Kasumi-1 (cell line): ENCODE measurements at places on chromosomes 5 and 9.

GRCh38 chr9:128992995-128993394, 35.1 kb downstream of the SH3GLB2 start:
- DNase-seq = peak; percentile 14

DNA sequence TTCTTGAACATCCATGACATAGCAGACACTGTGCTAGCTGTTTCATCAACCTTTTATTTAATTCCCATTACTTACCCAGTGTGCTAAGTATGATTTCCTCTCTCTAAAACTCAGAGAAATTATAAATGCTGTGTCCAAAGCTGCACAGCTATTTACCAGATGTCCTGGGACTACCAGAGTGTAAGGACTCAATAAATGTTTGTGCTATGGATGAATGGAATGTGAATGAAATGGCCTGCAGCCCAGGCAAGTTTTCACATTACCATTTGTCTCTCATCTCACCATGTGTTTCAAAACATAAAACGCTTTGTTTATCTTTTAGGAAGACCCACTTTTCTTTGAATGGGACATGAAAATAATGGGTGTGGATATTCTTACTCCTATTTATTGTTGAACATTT, 96.2 kb downstream of the ARHGEF28 start:
- DNase-seq = no peak

GRCh38 chr9:135647884-135648283, 8.5 kb upstream of the GLT6D1 start:
- peak; percentile 0 for DNase-seq

- no peak for DNase-seq
Measured at GRCh38 chr9:118595719-118596305, 773.4 kb downstream of the BRINP1 start.

DNA sequence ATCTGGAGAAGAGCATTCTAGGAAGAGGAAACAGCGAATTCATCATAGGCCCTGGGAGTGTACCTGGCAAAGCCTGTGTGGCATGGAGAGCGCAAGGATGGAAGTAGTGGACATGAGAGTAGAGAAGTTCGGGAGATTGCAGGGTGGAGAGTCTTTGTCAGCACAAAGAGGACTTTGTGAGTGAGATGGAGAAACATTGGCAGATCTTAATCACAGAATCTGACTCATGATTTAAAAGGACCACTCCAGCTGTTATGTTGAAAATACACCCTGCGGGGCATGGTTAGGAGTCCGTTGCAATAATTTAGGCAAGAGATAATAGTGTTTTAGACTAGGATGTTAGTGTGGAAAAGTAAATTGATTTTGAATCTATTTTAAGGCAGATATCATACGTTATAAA, 116.9 kb downstream of the HACD4 start:
- no peak for DNase-seq

DNA sequence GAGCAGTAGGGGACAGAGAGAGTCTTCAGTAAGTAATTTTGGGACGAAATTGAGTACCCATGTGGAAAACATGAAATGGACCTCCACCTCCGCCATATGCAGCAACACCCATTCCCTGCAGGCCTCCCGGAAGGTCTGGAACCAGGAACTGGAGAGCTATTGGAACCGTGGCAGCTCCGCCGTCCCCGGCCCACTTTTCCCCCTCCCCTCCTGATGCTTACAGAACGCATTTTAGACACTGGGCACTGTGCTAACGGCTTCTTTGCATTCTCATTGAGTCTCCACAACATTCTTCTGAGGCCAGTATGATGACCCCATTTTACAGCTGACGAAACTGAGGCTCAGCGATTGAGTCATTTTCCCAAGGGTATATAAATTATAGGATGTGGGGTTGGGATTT, 20.4 kb upstream of the ZBTB43 start:
- no peak for DNase-seq

GRCh38 chr5:171647043-171647903, 138.3 kb upstream of the SMIM23 start:
- peak; percentile 91 for DNase-seq

DNA sequence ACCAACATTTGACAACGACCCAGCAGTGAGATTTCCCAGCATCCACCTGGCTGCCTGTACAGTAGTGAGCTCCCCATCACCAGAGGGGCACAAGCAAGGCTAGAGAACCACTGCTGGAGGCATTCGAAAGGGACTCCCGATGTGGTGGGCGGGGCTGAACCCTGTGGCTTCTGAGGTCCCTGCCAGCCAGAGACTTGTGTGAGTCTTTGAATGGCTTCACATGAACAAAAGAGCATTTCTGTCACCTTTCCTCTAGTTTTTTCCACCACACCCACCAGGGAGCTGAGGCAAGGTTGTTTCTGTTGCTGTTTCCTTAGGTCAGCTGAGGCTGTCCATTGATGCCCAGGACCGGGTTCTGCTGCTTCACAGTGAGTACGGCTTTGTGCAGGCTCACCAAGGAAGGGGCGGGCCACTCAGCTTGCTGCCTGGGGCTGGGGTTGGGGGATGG, 15.7 kb downstream of the RGS3 start:
- no peak for DNase-seq

- DNase-seq = no peak
Measured at GRCh38 chr9:98373609-98374008, 118.2 kb upstream of the TBC1D2 start.

DNA sequence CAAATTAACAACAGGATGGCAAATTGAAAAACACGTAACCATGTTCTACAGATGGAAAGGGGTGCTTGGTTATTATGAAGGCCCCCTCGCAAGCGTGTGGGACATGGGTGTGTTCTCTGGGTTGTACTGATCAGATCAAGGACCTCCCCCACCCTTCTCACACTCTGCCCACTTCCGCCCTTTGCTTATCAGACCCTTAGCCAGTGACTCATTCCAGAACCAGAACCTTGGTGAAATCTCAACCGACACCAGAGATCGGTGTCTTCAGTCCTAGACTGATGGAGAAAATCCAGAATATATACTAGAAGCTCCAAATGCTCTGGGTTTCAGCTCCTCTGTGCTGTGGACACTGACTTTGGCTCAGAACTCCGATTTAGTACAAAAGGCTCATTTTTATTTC, 64.9 kb downstream of the PTTG1 start:
- no peak for DNase-seq

DNA sequence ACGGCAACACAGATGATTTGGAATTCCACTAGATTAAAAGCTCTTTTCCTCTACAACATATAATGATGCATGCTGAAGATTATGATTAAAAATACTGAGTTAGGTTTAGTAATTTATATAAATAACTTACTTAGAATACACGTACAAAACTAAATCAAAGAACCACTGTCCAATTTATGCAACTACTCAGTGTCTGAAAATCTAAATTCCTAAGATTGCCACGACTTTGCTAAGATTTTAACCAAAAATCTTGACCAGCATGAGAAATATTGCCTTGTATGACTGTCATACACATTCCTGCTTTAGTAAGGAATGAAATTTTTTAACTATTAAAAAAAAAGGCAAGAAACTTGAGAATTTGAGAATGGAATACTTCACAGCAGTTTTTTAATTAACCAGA, 292.4 kb downstream of the ZNF608 start:
- DNase-seq = no peak

GRCh38 chr9:13758936-13759335, 479.4 kb upstream of the MPDZ start:
- no peak for DNase-seq

DNA sequence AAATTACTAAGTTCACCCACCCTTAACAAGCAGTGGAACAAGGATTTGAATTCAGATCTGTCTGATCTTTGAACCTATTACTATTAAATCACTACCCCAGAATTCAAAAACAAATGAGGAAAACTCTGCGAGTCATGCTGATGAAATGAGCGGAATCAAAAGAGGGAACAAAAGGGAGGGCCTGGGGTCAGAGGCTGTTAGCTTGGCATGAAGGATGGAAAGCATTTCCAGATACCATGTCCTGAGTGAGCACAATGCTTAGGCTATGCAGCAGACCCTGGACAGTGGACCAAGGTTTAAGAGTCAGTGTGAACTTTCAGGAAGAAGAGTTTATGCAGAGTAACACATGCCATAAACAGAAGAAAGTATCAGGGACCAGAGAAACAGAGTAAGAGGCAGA, 30.5 kb downstream of the GRIA1 start:
- DNase-seq = no peak

DNA sequence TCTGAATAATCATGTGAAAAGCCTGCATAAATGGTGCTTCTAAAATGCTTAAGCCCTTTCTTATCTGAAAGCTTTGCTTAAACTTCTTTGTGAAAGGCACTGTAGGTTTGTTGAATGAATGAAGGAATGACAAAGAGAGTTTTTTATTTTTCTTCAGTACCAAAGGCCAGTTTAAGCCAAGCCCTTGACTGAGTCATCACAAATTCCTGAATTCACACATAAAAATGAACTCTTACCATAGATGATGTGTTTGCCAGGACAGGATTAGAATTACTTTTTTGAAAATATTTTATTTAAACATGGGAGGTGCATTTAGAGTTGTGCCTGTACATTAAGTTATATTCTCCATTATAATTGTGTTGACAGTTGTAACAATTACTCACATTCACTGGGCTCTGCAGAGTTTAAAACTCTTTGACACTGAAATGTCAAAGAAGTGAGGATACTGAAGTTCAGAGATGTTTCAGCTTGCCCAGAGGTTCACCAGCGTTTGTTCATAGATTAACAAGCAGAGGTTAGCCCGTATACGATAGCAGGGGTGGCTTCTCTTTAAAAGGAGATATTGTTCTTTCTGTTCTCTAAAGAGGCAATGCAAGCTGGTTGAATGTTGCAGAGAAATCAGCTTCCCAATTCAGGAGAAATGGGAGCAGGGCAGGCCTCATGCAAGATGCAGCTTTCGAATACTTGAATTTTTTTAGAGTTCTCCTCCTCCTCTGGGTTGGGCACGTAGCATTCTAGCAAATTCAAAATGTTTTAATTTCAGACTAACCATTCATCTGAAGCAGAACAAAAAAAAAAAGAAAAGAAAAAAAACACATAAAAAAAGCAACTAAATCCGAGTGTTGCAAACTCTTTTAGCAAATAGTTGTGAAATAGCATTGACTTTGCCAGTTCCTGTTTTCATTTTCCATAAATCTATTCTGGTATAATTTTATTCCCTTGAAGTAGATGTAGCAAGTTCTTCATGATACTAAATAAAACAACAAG, 358.7 kb upstream of the KLF4 start:
- DNase-seq = peak; percentile 18

- DNase-seq = no peak
Measured at GRCh38 chr5:598564-598890, 13.6 kb upstream of the CEP72 start.

GRCh38 chr9:114450833-114451706, 54.2 kb downstream of the WHRN start:
- no peak for DNase-seq

DNA sequence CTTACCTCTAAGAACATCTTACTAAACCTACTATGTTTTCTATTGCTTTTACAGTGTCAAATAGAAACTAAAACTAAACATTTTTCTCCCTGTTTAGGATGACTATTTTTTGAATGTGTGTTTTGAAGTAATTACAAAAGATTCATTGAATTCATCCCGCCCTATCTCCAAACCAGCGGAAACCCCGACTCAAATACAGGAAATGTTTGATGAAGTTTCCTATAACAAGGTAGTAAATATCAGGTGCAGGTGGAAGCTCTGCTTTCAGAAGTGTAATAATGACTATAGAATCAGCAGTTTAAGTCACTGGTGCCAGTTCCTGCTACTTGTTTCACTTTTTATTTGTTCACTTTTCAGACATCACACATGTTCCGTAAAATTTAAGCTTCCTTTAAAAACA, 20.0 kb downstream of the ERAP2 start:
- no peak for DNase-seq

- DNase-seq = no peak
Measured at GRCh38 chr9:93929231-93929630, 25.9 kb downstream of the BARX1 start.

GRCh38 chr5:123294544-123294943, 128.7 kb downstream of the CEP120 start:
- DNase-seq = no peak

- DNase-seq = no peak
Measured at GRCh38 chr5:1797855-1798254, 1.8 kb downstream of the MRPL36 start.

DNA sequence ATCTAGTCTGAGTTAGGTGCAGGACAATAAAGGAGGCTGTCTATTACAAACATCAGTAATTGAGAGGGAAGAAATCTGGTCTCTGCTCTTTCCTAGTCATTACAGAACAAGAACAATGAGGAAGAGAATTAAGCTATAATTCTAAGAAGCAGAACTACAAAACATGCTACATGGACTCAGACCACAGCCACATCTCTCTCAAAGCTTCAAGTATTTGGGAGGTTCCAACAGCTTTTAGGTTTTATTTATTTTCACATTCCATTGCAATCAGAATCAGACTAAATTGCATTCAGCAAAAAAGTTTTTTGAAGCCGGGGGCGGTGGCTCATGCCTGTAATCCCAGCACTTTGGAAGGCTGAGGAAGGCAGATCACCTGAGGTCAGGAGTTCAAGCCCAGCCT, 1.1 kb upstream of the GRPEL2 start:
- no peak for DNase-seq

DNA sequence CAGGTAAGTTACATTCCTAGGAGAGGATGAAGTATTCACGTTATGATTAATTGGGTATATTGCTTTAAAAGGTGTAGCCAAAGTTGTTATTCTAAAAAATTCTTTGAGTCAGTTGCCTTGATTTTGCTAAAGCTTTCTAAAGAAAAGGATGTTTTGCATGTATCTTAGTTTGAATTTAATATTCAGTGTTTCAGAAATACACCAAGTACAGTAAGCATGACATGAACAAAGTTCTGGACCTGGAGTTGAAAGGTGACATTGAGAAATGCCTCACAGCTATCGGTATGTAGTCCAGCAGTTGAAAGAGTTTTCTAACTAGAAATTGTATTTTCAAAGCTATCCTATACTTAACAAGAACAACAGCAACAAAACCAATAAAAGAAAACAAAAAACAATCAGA, 14.2 kb downstream of the ANXA1 start:
- no peak for DNase-seq

DNA sequence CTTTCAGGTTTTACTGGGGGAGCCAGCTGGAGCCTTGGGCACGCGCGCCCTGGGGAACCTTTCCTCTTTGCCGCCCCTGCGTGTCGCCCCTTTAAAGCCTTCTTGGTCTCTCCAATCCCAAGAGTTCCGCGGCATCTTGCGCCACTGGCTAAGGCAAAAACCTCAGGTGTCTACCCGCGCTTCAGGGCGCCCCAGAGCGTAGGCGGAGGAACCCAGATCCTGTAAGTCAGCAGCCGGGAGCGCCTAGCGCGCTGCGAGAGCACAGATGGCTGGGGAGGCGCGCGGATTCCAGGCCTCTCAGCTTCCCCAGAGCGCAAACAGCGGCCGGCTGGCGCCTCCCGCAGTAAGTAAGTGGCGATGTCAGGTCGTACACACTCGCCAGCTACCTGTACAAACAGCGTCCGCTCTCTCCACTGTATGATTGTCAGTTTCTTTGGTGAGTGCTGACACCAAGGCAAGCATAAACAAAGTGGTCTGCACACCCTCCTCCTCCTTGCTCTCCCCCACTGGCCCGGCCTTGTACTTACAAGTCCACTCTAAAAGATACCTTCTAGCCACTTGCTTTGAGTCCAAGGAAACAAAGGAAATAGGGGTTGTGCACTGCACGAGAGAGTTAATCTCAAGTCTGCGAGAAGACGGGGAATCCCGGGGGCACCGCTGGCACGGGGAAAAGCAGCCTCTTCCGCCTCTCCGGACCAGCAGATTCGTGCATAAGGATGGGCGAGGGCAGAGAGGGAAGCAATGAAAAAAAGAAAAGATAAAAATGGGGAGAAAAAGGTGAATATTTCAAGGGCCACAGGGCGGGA, 2.9 kb downstream of the HTR1A start:
- no peak for DNase-seq

- DNase-seq = no peak
Measured at GRCh38 chr9:12862611-12863410, 88.0 kb downstream of the LURAP1L start.

- DNase-seq = no peak
Measured at GRCh38 chr5:30997681-30998080, 195.8 kb upstream of the CDH6 start.

GRCh38 chr5:142048272-142048671, 35.4 kb upstream of the GNPDA1 start:
- DNase-seq = no peak
